ENCODE measurements at places on chromosomes 4 and X.

GRCh38 chrX:7580127-7580526 lies 262.8 kb upstream of the VCX start:
- DNase-seq, result no peak

DNA sequence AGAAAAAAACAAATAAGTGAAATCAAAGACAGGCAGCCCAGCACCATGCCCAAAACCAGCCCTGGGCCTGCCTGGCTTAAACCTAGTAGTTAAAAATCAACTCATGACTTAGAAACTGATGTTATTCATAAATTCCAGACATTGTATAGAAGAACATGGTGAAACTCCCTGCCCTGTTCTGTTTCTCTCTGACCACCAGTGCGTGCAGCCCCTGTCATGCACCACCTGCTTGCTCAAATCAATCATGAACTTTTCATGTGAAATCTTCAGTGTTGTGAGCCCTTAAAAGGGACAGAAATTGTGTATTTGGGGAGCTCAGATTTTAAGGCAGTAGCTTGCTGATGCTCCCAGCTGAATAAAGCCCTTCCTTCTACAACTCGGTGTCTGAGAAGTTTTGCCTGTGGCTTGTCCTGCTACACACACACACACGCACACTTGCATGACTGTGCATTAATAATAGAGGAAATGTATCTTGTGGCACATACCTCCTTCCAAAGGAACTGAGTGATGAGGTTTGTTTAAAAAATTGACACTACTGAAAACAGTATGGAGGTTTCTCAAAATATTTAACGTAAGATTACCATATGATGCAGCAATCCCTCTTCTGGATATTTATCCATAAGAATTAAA lies 39.2 kb upstream of the UGT2B7 start:
- DNase-seq, result no peak

- peak; percentile 20 for DNase-seq
Measured at GRCh38 chrX:24498975-24499374, 33.9 kb downstream of the PDK3 start.

- DNase-seq, result no peak
Measured at GRCh38 chr4:123546573-123547060, 150.0 kb downstream of the SPRY1 start.

GRCh38 chr4:62487016-62487415 lies 1286.9 kb downstream of the ADGRL3 start:
- DNase-seq, result peak; percentile 2

DNA sequence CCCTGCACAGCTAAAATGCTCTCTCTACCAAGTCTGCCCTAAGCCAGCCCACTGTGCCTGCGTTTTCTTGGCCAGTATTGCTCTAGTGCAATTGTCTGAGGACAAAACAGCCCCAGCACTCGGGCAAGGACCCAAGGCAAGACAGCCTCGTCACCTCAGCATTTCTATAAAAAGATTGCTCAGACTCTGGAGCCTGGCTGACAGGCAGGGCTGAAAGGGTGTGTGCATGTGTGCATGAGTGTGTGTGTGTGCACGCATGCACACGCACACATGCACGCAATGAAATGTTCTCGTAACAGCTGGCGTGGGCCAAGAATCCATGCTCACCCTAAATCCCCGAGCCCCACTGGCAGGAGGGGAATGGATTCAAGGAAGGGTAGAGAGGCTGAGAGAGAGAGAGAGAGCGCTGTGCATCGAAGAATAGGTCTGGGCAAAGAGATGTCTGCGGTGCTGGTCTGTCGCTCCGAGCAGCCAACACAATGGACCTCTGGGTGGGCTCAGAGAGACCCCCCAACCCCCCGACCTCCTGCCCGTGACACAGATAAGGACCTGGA lies 579.2 kb downstream of the BCOR start:
- peak; percentile 3 for DNase-seq

- no peak for DNase-seq
Measured at GRCh38 chrX:154818916-154819770, 13.9 kb upstream of the MPP1 start.

GRCh38 chr4:183443655-183444213 lies 702 bp upstream of the CDKN2AIP start:
- no peak for DNase-seq

DNA sequence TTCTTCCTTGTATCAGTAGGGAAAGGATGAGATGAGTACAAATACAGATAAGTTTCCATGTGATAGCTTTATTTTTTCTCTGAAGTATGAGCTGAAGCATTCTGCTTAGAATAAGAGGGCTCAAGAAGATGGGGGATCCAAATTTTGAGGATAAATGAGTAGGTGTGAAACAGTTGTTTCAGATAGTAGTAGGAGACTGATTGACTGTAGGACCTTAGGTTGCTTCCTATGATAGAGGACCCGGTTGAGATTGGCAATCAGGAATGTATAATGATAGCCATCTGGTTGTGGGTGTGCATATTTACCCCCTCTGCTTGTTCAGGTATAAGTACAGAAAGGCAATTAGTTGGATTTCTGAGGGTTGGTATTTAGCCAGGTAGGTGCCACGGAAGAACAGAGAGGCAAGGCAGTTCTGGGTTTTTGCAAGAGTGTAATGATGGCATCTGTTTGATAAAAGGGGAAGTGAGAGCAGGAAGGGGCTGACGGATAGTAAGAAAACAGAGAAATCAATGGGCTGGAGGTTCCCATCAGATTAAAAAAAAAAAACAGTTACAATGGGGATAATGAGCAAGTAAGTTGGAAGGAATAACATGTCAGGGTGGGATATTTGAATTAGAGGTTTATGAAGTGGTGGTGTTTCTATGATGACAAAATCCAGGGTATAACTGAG lies 13.7 kb downstream of the OCRL start:
- DNase-seq, result no peak

DNA sequence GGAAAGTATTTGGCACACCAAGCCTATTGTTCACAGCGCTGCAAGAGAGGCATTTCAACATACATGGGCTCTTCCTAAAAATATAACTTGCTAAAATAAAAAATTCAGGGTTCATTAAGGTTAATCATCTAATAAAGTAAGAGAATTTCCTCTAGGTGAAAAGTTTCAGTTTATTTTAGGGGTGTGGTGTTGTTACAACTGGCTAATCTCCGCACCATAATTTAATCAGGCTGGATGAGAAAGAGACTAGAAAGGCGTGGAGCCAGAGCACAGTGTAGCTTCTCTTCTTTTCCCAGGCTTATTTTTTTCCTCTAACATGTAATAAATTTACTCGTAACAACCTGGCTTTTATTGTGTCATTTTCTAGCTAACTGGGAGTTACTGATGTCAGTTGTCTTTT lies 47.9 kb downstream of the FHL1 start:
- DNase-seq, result no peak

DNA sequence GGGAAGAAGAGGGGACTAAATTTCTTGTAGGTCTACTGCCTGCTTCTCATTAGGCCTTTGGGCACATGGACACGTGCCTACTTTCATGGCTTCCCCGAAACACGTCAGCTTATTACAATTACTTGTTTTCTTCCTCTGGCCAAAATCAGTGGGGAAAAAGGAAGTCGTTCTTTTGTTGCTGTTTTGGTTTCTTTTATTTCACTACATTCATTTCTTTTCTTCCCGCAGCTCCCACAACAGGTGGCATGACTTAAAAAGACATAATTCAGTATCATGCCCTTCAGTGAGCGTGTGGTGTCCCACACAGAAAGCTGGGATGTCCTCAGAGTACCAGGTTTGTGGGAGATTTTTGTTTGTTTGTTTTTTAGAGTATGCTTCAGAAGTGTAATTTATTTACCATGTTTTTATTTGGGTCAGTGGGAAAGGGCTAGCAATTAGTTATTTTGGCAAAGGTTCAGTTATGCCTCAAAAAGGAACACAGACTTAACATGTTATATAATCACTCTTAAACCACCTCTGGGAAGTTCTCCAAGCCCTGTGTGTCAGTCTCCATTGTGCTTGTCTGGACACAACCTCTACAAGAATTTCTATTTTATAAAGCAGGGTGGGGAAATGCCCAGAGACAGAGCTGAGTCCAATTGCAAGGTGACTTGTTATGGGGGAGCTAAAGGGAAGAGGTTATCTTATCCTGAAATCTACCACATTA lies 44.2 kb upstream of the SPRY1 start:
- peak; percentile 61 for DNase-seq

GRCh38 chr4:38946919-38947318 lies 79.3 kb downstream of the FAM114A1 start:
- DNase-seq, result no peak

- no peak for DNase-seq
Measured at GRCh38 chrX:79300856-79301255, 66.3 kb downstream of the ITM2A start.

DNA sequence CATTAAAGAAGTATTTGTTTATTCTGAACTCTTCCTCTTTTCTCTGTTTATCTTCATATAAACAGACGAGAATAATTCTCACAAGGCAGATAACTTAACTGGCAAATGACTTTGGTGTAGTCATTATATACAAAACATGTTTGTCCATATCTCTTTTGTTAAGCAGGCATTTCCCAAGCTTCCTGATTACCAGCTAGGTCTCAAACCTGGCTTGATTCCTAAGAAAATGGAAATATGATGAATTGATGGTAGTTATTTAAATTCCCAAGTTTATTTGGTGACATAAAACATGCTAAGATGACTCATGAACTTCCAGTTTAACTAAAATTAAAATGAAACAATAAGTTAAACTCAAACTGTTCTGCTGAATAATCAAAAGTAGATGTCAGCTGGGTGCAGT lies 96.8 kb downstream of the ARSJ start:
- DNase-seq, result peak; percentile 21

DNA sequence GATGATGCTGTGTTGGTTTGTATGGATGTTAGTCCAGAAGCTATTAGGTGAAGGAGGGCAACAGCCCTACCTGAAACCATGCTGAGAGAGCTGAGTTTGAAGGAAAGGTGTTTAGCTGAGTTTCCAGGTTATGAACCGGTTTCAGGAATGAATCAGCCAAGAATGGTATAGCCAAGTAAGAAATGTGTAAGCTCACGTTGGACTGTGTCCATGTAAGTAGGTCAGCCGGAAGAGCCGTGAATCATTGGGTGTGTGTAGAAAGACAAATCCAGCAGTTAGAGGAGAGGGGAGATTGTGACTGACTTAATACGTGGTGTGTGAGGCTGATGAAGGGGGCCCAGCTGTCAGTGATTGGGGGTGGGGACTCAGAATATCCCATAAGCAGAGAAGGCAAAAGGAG lies 77.2 kb upstream of the SPIN4 start:
- DNase-seq, result peak; percentile 1

GRCh38 chrX:7076245-7076661 lies 71.3 kb upstream of the STS start:
- DNase-seq, result no peak

DNA sequence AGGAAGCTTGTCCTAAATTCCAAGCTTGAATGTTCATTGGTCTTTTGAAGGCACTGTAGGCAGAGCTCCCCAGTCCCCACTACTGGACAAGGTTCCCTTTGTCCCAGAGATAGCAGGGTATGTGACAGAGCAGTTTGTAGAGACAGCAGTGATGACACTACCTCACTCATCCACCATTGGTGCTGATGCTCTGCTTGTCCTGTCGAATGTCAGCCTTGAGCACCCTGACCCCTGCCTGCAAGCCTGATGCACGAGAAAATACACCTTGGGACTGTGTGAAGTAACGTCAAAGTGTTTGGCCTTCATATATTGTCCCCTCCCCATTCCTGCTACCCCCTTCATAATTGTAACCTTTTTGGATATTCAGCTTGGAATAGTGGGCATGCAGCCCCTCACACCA lies 188.9 kb upstream of the EOLA2 start:
- no peak for DNase-seq

- DNase-seq, result no peak
Measured at GRCh38 chr4:158741326-158742021, 18.3 kb upstream of the PPID start.

DNA sequence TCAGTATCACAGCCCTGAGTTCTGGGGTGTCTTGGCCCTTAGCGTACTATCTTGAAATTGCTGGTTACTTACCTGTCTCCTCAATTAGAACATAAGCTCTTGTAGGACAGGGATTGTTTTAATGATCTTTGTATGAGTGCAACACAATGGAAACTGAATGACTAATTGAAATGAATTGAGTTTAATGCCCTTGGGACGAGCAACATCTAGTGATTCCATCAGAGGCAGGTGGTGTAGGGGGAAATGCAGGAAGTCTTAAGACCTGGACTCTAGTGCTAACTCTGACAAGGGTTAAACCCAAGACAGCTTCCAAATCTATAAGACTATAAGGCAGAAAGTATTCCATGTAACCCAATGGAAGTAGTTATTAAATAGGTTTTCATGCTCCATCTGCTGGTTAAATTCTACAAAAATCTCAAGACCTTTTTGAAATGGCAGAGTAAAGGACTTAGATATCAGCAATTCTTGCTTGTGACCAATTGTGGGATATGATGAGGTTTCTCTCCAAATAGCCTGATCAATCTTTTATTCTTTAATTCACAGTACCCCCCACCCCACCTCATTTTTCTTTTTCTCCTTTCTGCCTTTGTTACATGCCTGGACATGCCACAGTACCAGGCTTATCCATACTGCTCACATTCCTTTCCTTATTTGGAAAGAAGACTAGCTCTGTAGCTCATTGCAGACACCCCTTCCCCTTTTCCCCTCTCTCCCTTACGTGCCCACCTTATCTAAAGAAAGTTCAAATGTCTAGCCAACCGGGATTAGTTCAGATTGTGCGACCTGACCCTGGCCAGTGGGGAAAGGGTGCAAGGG lies 340.8 kb downstream of the PAPSS1 start:
- DNase-seq, result peak; percentile 37

GRCh38 chr4:129543299-129543698 lies 447.3 kb downstream of the C4orf33 start:
- DNase-seq, result no peak

DNA sequence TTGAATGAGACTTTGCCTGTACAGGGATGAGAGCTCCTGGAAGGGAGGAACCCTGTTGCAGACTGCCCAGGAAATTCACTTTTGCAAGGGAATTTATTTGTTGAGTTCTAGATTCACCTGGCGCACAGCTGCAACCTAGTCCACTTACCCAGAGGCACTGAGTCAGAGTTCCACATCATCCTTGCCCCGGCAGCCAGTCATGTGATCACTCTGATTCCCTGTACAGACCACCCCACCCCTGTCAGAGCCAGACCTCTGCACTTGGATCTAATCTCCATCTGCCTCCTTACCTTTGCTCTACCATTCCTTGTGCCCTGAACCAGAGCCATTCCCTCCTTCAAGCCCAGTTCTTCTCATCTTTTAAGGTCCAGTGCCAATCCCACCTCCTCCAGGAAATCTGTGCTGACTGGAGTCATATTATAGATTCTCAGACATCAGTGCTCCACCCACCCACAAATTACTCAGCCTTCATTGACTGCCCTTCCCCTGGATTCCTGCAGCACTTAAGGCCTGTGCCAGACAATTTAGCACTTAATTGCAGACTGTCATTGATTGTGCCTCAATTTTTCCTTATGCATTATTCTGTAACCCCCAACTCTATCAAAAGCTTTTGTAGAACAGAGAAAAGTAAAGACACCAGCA lies 84.1 kb upstream of the MAGEA4 start:
- peak; percentile 5 for DNase-seq

DNA sequence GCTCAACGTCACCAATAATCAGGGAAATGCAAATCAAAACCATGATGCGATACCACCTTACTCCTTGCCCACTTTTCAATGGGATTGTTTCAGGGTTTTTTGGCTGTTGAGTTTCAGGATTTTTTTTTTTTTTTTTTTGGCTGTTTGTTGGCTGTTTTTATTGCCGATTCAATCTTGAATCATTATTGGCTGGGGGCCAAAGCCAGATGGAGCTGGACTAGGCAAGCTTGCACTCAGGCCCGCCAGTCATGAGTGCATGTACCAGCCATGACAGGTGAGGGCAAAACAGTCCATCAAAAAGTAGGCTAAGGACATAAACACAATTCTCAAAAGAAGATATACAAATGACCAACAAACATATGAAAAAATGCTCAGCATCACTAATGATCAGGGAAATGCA lies 13.3 kb downstream of the YIPF7 start:
- DNase-seq, result no peak

Measured in cardiac fibroblast (primary cell).